ENCODE measurements at places on chromosomes 7 and 10.

- DNase-seq = no peak
These were observed 10.0 kb upstream of the PCGF5 start for GRCh38 chr10:91210435-91210834.

GRCh38 chr7:20188567-20188966 is 28.6 kb downstream of the MACC1 start:
- no peak for DNase-seq

DNA sequence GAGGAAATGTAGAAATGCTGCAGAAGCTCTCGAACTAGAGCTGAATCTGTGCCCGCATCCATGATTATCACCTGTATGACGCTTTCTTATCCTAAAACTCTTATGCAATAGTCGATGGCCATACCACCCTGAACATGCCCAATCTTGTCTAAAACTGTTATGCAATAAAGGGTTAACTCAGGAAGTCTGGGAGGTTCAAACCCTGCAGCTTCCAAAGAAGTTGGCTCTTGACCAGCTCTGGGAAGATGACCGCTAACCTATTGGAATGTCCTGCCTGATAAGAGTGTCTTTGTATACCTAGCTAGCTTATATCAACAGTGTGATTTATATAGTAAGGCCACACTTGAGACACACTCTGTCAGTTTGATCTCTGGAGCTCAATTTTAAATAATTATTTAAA is 3.4 kb upstream of the C10orf88 start:
- DNase-seq = no peak

DNA sequence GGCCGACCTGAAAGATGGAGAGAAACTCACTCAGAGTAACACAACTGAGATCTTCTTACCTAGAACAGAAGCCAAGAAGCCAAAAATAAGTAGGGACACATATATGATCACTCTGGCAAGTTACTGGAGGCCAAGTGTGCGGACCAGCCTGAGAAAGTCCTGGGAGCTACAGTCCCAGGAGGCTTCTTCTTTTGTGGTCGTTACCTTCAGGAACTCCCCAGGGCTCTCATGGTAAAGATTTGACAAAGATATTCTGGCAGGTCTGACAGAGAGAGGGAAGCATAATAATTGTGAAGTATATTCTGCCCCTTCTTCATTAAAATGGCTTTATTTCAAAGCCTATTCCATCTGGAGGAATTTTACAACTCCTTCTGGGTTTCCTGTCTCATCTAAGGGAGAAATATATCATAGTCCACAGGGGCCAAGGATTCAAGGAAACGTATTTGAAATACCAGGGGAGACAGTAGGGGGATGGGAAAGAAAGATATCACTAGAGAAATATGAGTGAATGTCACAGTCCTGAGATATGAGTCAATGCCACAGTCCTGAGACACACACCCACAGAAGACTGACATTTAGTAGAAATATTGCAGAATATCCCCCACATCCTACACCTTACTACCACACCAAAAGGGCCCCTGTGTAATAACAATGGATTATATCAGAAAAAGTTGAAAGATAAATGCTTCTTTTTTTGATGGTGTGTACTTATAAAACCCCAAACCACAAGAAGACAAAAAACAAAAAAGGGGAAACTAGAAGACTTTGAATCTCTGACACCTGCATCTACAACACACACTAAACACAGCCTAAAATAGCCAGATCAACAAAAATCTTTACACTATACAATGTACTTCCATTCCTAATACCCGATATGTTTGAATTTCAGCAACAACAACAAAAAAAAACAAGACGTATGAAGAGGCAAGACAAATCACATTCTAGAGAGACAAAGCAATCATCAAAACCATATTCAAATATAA is 594.2 kb upstream of the NRG3 start:
- no peak for DNase-seq

DNA sequence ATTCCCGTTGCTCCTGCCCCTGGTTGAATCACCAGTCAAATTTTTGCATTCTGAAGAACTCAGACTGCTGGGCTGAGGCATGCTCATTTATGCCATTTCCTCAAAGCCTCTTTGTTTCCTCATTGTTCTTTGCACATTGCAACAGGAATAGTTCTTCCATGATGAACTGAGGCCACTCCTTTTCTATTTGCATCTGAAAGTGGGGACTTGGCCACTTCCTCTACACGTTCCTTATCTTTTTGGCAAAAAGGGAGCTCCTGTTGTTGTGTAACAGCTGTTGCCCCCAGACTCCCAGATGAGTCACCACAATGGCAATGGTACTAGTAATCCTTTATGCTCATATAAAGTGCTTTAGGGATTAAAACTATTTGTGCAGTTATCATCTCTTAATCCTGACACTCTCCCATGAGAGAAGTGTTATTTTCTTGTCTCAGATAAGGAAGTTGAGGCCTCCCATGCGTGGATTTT is 20.1 kb upstream of the ITPRID1 start:
- DNase-seq = no peak
